Stimulated activated CD8-positive, alpha-beta memory T cell treated with anti-CD3 and anti-CD28 coated beads, Interleukin-2, amount 100 ng/mL, for 1 hour (primary cell): ENCODE measurements at places on chromosomes 12 and 14.
A peak's percentile ranks its signal among the peaks of the same experiment; 100 is the strongest.

- no peak for DNase-seq
Measured at GRCh38 chr12:124556896-124557501, 10.4 kb downstream of the NCOR2 start.

DNA sequence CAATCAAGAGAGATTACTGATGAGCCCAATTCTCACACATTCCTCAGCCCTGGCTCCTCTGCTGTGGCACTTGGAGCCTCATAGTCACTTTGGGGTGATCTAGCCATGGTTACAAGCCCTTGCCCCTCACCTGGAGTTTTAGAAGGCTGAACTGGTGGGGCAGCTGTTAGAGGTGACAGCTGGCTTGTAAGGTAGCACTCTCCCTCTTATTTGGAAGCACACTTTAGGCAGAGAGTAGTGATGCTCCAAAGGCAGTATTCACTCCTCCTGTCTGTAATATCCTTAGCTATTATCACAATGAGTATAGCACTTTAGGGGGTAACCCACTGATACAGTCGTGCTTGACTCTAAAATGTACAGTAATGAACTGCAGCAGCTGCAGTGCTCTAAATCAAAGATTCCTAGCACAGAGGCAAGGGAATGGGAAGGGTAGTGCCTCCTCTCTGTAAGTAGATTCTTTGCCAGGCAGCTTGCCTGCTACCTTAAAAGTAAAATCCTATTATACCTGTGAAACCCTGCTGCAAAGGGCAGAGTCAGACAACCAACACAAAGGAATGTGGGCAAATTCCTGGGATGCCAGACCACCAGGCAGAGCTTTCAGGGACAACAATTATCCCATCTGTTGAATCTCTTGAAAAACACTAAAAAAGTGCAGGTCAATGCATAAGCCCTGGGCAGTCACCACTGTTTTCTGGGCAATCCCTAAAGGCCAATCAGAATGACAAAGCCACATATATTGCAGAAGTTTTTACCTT lies 336.3 kb downstream of the NOVA1 start:
- DNase-seq: no peak

GRCh38 chr14:68050177-68050576 lies 230.6 kb downstream of the RAD51B start:
- DNase-seq: no peak

GRCh38 chr12:110513842-110514241 lies 11.7 kb downstream of the RAD9B start:
- no peak for DNase-seq

GRCh38 chr14:58096731-58097130 lies 55.3 kb downstream of the ARMH4 start:
- DNase-seq: no peak

DNA sequence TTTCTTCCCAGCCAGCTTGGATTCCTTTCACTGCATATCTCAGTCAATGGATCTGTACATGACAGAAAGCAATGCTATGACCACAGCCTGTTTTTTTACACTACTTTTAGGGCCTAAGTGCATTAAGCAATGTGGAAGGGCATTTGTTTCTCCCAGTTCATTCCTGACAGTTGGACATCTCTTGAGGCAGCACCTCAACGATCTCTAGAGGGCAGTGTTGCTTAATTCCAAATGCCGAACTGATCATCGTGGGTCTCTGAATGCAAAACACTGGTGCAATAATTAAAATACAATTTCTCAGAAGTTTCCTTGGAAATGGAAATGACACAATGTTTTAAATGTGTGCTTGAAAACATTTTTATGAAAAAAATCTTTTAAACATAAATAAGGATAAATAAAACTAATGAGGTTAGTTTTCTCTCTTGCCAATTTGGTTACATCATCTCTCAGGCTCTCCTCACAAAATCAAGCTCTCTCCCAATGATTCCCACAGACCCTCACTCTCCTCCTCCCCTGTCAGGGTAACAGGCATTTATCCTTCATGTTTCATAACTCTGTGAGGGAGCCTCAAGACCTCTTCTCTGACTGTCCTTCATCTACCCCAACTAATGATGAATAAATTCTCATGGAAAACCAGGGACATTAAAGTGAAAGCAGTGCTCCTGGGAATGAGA lies 192.4 kb upstream of the SLC16A7 start:
- no peak for DNase-seq

DNA sequence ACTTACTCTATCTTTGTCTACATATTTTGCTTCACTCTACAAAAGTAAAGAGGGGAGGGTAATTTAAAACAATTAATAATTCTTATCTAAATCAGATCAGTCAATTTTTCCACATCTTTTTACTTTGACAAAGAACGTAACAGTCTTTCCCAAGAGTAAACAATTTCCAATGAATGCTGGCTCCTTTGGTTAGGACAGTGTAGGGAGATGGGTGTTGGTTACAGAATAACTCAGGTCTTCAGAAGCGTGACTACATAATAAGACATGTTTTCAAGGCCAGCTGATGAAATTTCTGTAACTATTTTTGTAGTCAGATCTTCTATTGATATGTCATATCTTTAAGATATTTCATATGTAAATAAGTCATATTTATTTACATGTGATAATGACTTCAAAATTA lies 183.0 kb upstream of the CAND1 start:
- no peak for DNase-seq

GRCh38 chr14:36604757-36605505 lies 22.5 kb upstream of the NKX2-8 start:
- DNase-seq: no peak

GRCh38 chr12:111596985-111597830 lies 1.9 kb downstream of the ATXN2 start:
- no peak for DNase-seq

DNA sequence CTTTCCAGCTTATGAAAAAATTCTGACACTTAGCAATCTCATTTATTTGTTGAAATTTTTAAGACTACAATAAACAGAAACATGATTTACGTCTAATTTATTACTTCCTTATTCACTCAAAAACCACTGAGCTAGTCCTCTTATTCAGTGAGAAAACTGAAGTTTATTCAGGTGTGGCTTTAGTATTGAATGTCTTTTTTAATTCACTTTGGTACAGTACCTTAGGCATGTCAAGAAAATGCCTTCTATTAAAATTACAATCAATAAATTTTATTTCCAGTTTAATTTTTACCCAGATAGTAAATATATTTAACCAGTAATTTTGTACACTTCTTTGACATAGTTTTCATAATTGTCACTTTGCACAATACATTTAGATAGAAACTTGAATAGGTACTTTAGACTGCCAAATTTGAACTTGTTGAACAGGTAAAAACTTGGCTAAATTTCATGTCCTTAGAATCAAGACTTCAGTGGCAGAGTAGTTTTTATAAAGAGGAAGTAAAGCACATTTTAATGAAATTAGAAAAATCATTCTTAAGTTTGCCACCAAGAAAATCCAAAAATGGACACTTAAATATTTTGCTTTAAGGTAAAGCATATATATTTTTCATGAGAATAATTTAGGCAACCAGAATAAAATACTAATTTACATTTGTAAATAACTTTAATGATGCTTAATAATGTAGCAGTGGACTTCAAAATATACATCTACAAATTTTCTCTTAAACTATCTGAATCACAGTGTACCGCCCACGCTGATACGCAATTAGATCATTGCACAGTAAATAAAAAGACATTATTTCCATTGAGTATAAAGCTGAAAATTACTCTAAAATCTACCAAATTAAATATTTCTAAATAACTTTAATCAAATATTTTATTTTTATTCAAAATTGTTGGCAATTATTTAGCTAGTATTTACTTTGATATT lies 159.1 kb downstream of the RASSF9 start:
- DNase-seq: no peak

- DNase-seq: no peak
Measured at GRCh38 chr14:88995437-88996198, 171.2 kb downstream of the TTC8 start.

DNA sequence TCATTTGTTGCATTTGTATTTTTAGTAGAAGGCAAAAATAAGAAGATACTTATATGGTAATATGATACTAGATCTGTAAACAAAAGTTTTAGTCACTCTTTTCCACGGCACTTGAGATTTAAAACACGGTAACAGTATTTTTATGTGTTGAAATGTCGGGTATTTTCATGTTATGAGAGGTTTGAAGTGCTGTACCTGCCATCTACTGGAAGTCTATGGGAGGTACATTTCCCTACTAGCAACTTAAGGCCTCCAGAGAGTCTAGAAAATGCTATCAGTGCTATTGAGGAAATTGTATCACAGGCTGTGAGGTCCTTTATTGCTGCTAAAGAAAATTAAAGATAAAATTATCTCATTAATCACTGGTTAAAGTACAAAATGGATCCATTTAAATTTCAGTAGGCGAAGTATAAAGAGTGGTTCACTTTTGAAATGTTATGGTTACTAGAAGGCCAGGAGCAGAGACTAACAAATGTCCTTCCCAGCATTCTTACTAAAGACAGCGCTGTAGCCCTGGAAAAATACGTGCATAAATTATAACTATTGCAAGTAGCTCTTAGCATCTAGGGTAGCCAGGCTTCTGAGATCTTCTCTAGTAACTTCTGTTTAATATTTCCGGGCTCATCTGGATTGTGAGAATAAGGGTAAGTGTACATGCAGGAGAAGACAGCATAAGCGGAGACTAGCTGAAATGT lies 77.6 kb upstream of the PRKD1 start:
- no peak for DNase-seq

GRCh38 chr12:122732170-122732569 lies 1.5 kb upstream of the HCAR1 start:
- no peak for DNase-seq

DNA sequence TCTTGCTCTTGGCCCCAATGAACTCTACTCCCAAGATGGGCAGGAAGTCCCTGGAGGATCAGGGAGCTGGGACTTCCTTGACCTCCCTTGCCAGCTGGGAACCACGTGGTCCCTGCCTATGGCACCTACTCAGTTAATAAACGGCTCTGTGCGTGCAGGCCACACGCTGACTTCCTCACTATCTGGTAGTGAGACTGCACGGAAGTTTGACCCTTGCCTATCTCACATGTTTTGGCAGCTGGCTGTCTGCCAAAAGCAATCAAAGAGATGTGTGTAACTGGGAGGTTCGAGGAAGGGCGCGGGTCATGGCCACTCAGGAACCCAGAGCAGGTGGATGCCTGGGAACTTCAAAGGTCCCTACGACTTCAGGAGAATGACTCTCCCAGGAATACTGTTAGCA lies 57.9 kb downstream of the RFLNA start:
- DNase-seq: no peak

DNA sequence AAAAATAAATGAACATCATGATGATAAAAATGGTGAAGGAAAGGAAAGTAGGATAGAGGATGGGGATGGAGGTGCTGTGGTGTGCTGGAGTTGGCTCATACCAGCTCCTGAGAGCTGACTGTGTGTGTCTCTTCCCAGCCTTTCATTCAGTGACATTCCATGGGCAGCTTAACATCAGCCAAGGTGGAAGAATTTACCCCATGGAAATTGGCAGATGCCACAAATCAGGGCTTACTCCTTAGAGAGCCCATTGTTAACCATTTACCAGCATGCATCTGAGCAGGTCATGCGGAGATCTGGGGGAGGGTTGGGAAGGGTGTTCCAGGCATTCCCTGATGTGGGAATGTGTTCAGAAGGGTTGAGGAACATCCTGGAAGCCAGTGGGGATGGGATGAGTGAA lies 164.7 kb upstream of the MYL2 start:
- DNase-seq: no peak

DNA sequence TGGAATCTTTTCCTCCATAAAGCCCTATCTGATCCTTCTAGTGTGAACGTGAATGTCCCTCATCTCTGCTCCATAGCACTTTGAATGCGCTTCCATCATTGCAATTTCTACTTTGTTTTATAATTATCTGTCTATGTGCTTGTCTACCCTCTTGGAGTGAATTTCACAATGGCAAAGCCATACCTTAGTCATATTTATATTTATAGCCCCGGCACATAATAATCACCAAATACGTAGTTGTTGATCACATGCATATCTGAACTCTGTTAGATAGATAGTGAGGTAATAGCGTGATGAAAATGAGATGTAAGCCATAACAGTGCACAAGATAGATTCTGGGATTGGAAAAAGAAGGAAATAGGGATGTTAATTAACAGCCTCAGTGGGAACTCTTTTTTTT lies 55.2 kb downstream of the MSRB3 start:
- DNase-seq: no peak

GRCh38 chr14:57485635-57486034 lies 8.0 kb downstream of the CCDC198 start:
- no peak for DNase-seq

GRCh38 chr12:112788205-112788604 lies 3.3 kb upstream of the RPH3A start:
- DNase-seq: no peak

DNA sequence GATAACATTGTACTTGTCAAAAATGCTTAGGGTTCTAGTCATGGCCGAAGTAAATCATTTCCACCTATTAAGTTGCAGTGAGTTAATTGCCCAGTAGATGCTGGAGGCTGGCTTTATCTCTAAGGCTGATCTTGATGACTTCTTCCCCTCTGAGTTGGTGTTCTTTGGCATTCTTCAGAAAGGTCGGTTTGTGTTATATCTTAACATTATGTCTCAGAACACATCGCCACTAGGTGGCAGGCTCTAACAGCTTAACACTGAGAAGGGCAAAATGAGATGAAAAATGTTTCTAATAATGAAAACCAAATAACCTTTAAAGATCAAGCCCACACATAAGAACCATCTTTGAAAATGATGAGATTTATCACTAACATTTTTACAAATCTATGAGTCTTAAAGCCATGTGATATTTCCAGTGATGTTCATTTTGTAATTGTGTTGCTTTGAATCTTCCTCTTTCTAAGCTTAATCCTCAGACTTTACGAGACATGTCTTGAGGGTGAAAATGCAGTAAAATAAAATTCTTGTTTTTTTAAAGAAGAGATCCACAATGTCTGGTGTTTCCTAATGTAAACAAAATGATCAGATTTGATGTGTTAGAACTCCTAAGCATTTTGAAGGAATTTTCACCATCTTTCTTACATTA lies 28.6 kb downstream of the SUDS3 start:
- DNase-seq: peak; percentile 34

DNA sequence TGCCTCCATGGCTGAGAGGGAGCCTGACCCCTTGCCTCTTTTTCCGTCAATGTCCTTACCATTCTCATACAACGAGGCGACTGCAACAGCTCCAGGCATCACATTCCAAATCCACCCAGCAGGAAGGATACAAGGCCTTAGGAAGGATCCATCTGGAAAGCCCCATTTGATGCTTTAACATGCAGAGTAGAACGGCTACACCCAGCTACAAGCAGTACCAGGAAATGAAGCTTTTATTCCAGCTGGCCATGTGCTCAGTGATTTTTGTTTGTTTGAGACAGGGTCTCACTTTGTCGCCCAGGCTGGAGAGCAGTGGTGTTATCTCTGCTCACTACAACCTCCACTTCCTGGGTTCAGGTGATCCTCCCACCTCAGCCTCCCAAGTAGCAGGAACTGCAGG lies 124.8 kb downstream of the TMEM132D start:
- no peak for DNase-seq
